Activated T-helper 1 cell treated with Interleukin-2 at 50 U/mL for 16 hours (primary cell): ENCODE measurements at places on chromosomes 6 and 20.

DNA sequence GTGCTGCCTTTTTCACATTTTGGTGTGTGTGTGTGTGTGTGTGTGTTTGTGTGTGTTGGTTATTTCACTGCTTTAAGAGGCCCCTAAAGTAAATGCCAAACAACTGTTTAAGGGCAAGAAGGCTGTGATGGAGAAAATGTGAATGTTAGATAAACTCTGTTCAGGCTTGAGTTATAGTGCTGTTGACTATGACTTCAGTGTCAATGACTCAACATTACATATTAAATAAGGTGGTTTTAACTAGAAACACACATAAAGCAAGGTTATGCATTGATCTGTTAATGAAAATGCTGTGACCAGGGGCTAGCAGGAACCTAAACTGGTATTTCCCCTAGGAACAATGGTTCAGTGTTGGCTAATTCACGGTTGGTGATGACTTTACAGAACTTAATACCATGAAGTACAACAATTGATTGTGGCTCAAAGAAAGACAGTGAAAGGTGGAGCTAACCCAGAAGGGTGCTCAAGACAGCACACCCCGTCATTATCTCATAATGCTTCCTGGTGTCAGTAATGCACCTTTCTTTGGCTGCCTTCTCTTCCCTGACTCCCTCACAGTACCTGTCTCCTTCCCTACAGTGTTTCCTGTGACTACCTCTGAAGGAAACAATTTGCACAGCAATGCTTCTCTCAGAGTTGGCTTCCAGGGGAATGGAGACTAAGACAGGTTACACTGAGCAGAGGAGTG lies 116.1 kb downstream of the RIN2 start:
- no peak for DNase-seq

GRCh38 chr6:44842616-44843015 lies 455.1 kb downstream of the CDC5L start:
- no peak for DNase-seq

DNA sequence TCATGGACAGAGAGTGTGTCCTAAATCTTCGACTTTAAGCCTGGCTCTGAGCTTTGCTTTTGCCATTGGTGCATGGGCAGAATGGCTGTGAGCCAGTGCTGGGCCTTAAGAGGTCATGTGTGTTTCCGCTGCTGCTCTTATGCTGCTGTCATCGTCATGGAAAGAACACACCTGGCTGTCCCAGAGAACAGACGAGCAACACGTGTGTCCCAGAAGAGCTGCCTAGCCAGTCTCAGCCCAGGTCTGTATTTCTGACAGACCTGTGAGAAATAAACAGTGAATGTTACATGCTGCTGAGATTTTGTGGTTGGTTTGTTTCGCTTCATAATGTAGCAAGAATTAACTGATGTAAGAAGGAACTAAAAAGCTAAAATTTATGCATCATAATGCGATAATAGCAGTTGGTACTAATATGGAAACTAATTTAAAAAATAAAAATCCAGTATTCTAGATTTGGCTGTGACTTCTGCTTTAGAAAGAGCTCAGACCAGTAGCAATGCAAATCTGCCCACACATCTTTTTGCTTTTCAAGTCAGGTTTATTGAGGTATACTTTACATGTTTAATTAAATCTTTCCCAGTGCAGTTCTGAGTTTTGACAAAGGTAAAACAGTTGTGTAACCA lies 11.5 kb upstream of the SCP2D1 start:
- DNase-seq, result no peak

GRCh38 chr6:136464148-136464547 lies 86.1 kb downstream of the MAP7 start:
- no peak for DNase-seq

DNA sequence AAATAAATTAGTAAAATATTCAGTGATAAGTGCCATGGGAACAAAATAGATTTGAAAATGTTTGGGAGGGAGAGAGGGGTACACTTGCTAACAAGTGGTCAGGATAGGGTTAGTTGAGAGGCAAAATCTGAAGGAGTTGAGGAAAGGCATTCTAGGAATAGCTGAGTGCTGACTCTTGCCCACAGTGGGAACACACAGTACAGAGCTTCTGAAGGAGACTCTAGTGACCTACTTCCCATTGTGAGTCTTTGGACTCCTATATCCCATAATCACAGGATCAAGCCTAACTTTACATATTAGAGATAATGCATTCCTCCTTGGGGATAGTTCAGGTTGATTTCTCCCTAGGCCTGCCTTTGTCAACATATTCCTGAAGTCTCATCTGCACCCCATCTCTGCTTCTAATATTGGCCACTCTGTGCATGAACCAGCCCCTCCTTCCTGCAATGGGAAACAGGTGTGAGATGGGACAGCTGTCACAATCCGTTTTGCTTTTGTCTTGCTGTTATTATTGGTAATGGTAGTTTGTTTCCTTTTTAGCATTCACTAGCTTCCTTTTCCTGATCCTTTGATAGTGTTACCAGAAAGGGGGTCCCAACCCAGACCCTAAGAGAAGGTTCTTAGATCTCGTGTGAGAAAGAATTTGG lies 2.6 kb upstream of the TRIM38 start:
- no peak for DNase-seq
